ENCODE measurements at places on chromosomes 6 and 20. TPM values are rescaled to one million over a fixed set of nuclear protein-coding genes. Genes with fewer than 3 reads are reported as not detected.

LY6G5C gene
- total RNA-seq: 1.4 TPM

TREML2 gene
- 7.4 TPM for total RNA-seq

PDE7B gene
- total RNA-seq: 0.12 TPM

MRPS10 gene
- total RNA-seq: 38.6 TPM

TCF19 gene
- 93.0 TPM for total RNA-seq

C6orf118 gene
- not detected for total RNA-seq

BFSP1 gene
- total RNA-seq: 0.34 TPM

FLOT1 gene
- total RNA-seq: 226 TPM

DNAH8 gene
- 0.02 TPM for total RNA-seq

ARHGAP18 gene
- 9.2 TPM for total RNA-seq

PHF1 gene
- total RNA-seq: 42.3 TPM

TMEM217 gene
- total RNA-seq: 2.2 TPM

ATP9A gene
- total RNA-seq: 1.4 TPM

IL17A gene
- 33.7 TPM for total RNA-seq

TFAP2A gene
- total RNA-seq: 0.21 TPM

APMAP gene
- 46.6 TPM for total RNA-seq

SAMD5 gene
- 0.02 TPM for total RNA-seq

ECT2L gene
- total RNA-seq: not detected

PTPRT gene
- not detected for total RNA-seq

SRMS gene
- not detected for total RNA-seq

PPIL6 gene
- total RNA-seq: 0.46 TPM

LATS1 gene
- total RNA-seq: 20.1 TPM

FAM209B gene
- 0.93 TPM for total RNA-seq

ADAM33 gene
- not detected for total RNA-seq

DEFB124 gene
- total RNA-seq: not detected

MCHR2 gene
- total RNA-seq: not detected

PSORS1C1 gene
- not detected for total RNA-seq

SLC17A1 gene
- total RNA-seq: not detected

PERP gene
- 8.8 TPM for total RNA-seq

L3MBTL1 gene
- 6.5 TPM for total RNA-seq

BMP2 gene
- not detected for total RNA-seq

OPN5 gene
- not detected for total RNA-seq

CTSZ gene
- total RNA-seq: 34.8 TPM

WFDC5 gene
- not detected for total RNA-seq

OCSTAMP gene
- 0.73 TPM for total RNA-seq

NKX2-4 gene
- total RNA-seq: not detected

CAGE1 gene
- 0.12 TPM for total RNA-seq

BPI gene
- total RNA-seq: not detected

SLC22A1 gene
- 0.99 TPM for total RNA-seq

MPC1 gene
- 22.5 TPM for total RNA-seq

TOMM6 gene
- 280 TPM for total RNA-seq

OPRM1 gene
- total RNA-seq: not detected

ZHX3 gene
- total RNA-seq: 11.3 TPM

TRIM38 gene
- total RNA-seq: 30.8 TPM

TREM1 gene
- total RNA-seq: 0.27 TPM

ULBP2 gene
- total RNA-seq: 0.90 TPM

KIAA1755 gene
- not detected for total RNA-seq

EBF4 gene
- 5.9 TPM for total RNA-seq

Data from activated CD4-positive, alpha-beta memory T cell treated with anti-CD3 and anti-CD28 coated beads for 36 hours (primary cell).